GM19239 (cell line): ENCODE measurements at places on chromosomes 16 and 17.

DNA sequence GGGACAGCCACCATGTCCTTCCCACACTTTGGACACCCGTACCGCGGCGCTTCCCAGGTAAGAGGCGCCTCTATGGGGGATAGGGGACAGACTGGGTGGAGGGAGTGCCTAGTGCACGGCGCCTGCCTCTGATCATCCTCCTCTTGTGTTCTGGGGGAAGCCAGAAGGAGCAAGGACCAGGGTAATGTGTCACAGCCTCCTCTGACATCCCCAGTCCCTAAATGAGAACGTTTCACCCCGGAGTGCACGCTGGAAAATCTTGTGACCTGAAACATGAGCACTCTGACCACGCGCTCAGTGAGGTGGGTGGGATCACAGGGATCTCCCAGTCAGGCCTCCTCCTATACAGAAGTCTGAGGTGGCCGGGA is 1.1 kb downstream of the IRX6 start:
- no peak for DNase-seq

- no peak for DNase-seq
Observed at GRCh38 chr16:23842137-23842600, 6.4 kb downstream of the PRKCB start.

GRCh38 chr16:68216240-68216639 is 19.7 kb downstream of the ESRP2 start:
- DNase-seq: no peak

DNA sequence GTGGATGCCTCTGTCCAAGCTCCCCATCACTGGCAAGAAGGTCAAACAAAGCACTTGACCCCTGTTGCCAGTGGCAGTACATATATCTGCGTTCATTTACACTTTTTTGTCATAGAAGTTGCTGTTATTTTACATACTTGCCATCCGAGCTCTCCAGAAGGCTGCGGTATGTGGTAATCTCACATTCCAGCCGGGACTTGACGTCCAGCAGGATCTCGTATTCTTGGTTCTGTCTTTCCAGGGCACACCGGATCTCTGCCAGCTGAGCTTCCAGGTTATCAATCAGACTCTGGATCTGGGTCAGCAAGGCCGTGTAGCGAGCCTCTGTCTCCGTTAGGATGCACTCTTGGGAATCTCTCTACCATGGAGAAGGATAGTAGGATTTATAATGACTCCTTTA is 6.6 kb downstream of the KRT39 start:
- DNase-seq: no peak

DNA sequence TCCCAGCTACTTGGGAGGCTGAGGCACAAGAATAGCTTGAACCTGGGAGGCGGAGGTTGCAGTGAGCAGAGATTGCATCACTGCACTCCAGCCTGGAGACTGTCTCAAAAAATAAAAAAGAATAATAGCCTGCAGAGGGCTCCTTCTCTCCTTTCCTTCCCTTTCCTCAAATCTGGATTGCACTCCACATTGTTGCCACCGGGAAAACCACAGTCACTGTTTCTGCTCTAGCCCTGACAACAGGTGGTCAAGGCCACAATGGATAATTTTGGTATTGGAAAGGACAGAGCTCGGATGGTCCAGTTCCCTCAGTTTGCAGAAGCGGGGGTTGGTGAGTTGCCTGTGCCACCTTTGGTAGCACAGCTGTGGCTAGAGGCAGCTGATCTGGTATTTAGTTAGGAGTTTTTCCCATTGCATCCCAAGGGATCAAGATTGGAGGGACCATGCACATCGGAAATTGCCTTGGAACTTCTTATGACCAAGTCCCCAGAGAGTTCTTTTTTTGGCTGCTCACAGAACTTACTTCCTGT is 44.7 kb upstream of the PRSS54 start:
- no peak for DNase-seq

- DNase-seq: no peak
Observed at GRCh38 chr17:47895347-47895855, 635 bp upstream of the SP2 start.

- DNase-seq: no peak
Observed at GRCh38 chr17:7977039-7977438, 25.4 kb upstream of the GUCY2D start.

GRCh38 chr17:74928786-74929185 is 4.7 kb downstream of the OTOP2 start:
- no peak for DNase-seq

GRCh38 chr16:11667824-11668622 is at the start of gene SNN:
Gene SNN, plus strand, starts transcription at chr16:11668455. Its CDS starts 7,605 bp downstream, at chr16:11676060.
- DNase-seq: peak; percentile 98

GRCh38 chr17:48520631-48521079 is 10.2 kb downstream of the HOXB1 start:
- no peak for DNase-seq

- DNase-seq: no peak
Observed at GRCh38 chr16:29909391-29909790, 9.1 kb downstream of the ASPHD1 start.

GRCh38 chr16:11253009-11253994 is 2.7 kb downstream of the SOCS1 start:
- no peak for DNase-seq

DNA sequence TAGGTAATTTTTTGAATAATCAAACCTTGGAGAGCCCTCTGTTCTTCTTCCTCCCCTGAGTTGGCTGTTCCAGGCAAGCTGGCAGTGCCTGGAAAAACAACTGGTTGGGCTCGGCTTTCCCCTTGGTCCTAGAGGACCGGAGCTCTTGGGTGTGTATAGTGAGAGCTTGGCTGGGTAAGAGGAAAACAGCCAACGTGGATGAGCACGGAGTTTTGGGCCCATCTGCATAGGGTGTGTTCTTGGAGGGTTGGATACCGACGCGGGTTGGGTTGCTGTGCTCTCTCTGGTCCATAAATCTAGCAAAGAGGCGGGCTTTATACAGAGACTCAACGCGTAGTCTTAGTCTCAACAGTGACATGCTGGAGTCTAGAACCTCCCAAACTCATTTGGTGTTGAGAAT is 23.2 kb downstream of the ITGB3 start:
- no peak for DNase-seq

- no peak for DNase-seq
Observed at GRCh38 chr16:74901606-74902005, 83.3 kb downstream of the WDR59 start.

DNA sequence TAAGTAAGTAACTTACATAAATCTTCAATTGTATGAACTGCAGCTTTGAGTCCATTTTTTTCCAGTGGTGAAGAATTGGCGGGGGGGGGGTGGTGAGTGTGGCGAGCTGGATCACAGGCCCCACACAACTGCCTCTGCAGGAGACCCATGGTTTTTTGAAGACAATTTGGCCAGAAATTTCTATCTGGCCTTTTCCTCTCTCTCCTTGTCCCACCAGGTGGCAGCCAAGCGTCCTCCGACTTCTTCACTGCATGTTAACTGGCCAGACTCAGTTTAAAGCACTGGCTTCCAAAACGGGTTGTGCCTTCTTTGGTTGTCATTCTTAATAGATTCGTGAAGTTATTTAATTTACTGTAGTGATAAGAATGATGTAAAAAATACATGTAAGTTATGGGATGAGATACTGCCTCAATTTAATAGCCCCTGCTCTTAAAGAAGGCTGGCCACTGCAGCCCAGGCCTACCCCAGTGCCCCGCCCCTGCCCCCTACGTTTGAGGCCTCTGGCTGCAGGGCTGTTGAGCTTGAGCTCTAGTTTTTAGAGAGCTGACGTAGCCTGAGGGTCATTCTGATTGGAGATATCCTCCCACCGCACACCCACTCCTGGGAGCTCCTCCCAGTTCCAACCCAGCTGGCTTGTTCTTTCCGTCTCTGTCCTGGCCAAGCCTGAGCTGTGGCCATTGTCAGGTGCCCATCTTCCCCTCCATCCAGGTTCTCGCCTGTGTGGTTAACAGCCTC is 36.4 kb downstream of the AKAP1 start:
- DNase-seq: no peak

DNA sequence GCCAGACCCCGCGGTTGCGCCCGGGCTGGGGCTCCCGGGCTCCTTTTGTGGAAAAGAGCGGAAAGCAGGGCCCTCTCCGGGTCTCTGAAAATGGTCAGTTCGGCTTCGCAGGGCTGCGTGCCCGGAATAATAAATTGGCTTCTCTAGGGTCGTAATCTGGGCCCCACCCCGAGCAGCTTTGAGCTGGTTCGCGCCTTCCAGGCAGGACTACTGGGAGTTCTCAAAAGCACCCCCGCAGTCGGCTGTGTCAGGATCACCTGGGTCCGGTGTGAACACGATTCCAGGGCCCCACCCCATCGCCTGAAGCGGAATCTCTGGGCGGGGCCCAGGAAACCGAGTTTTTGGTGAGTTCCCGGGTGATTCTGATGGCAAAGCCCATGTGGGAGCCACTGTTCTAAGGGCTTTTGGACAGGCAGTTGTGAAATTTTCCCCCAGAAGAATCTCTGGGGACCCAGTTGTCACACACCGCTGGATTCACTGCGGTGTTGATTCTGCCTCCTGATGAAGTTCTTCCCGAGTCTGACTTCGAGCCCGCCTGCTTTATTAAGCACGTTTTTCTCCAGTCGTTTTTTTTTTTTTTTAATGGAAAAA is 77.0 kb downstream of the MRC2 start:
- DNase-seq: no peak

DNA sequence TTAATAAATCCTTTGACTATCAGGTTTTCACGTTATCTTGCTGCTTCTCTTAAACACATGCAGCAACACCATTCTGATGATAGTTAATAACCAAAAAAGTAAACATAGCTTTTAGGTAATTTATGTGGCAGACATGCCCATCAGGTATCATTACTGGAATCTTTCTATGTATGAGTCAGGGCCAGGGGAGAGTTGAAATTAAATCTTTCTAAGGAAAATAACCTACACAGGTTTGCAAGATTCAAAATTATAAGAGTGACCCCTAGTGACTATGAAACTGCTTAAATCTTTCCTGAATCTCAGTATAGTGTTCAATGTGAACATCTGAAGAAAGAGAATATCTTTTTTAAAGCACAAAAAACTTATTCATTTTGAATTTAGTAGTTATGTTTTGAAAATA is 666.6 kb downstream of the CDH11 start:
- no peak for DNase-seq
